ENCODE measurements at places on chromosomes 13 and 19. TPM values are rescaled to one million over a fixed set of nuclear protein-coding genes. Genes with fewer than 3 reads are reported as not detected.

Gene PRX
- 5.7 TPM for total RNA-seq

Gene ZNF708
- 13.7 TPM for total RNA-seq

Gene CLPTM1
- total RNA-seq = 37.1 TPM

Gene APC2
- total RNA-seq = 0.26 TPM

Gene PPAN
- total RNA-seq = 14.0 TPM

Gene NBEA
- total RNA-seq = 19.1 TPM

Gene KCNJ14
- 1.6 TPM for total RNA-seq

Gene SLITRK1
- 1.6 TPM for total RNA-seq

Gene GNA15
- 1.6 TPM for total RNA-seq

Gene ZNF491
- total RNA-seq = 2.6 TPM

Gene ALOX5AP
- 17.4 TPM for total RNA-seq

Gene MAST1
- not detected for total RNA-seq

Gene APOC4
- not detected for total RNA-seq

Gene ZNF586
- 4.2 TPM for total RNA-seq

Gene ADPRHL1
- total RNA-seq = 15.8 TPM

Gene POSTN
- total RNA-seq = 4.4 TPM

Gene PABPC3
- not detected for total RNA-seq

Gene CBY2
- total RNA-seq = not detected

Gene KASH5
- total RNA-seq = 0.66 TPM

Gene COL4A1
- total RNA-seq = 80.4 TPM
